Adrenal gland (tissue), 19 donors: ENCODE measurements at places on chromosomes 3 and 15. TPM values are rescaled to one million over a fixed set of nuclear protein-coding genes. Genes with fewer than 3 reads are reported as not detected.

FGD5 gene
- total RNA-seq: 20.9 TPM

TRIM71 gene
- total RNA-seq: not detected

ANKRD63 gene
- total RNA-seq: not detected

GP5 gene
- not detected for total RNA-seq

ATP10A gene
- 15.1 TPM for total RNA-seq

CD200 gene
- total RNA-seq: 11.3 TPM

CEP97 gene
- 10.7 TPM for total RNA-seq

GASK1A gene
- total RNA-seq: 11.1 TPM

NR2E3 gene
- 0.46 TPM for total RNA-seq

CCR9 gene
- not detected for total RNA-seq

SLC27A2 gene
- 14.6 TPM for total RNA-seq

DUOXA2 gene
- total RNA-seq: 0.17 TPM

DPPA4 gene
- total RNA-seq: 5.3 TPM

RYK gene
- total RNA-seq: 65.6 TPM

CPN2 gene
- total RNA-seq: 2.1 TPM

SPESP1 gene
- total RNA-seq: 2.4 TPM

CCR2 gene
- 0.77 TPM for total RNA-seq

SEC22C gene
- 37.6 TPM for total RNA-seq

ADPRH gene
- 12.1 TPM for total RNA-seq

CCR3 gene
- total RNA-seq: not detected

LRRC3B gene
- total RNA-seq: not detected

PRTG gene
- 4.3 TPM for total RNA-seq

SLC9C1 gene
- total RNA-seq: not detected

CCDC12 gene
- total RNA-seq: 66.7 TPM

UBAP1L gene
- 2.3 TPM for total RNA-seq
